AG04450 (cell line): ENCODE measurements at places on chromosomes 3 and 15.

GRCh38 chr3:74435631-74436030 is 178.8 kb downstream of the CNTN3 start:
- no peak for DNase-seq

DNA sequence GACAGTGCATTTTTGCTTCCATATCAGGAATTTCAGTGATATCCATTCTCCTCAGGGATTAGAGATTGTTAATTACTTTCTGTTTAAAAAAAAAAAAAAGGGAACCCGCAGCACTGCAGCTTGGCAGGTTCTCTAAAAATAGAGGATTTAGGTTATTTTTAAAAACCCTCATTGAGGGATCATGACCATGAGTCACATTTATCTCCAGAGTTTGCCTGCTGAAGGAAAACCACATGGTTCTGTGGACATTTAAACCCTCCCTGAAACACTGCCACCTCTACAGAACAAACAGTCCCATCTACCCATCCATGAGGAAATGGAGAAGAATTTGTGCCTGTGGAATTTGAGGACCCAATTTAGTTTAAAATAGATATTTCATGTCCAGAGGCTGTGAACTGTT is 66.2 kb upstream of the UBE2E1 start:
- DNase-seq, result no peak

- no peak for DNase-seq
Observed at GRCh38 chr15:26985050-26985449, 14.1 kb downstream of the GABRG3 start.

DNA sequence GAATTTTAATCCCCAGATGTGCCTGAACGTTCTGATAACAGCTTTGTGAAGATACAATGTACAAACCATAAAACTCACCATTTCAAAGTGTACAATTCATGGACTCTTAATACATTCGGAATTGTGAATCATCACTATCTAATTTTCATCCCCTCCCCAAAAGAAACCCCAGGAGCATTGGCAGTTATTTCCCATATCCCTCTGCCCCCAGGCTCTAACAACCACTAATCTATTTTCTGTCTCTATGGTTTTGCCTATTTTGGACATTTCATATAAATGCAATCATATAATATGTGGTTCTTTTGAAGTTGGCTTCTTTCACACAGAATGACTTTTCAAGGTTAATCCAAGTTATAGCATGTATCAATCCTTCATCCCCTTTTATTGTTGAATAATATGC is 25.3 kb downstream of the PRICKLE2 start:
- no peak for DNase-seq

DNA sequence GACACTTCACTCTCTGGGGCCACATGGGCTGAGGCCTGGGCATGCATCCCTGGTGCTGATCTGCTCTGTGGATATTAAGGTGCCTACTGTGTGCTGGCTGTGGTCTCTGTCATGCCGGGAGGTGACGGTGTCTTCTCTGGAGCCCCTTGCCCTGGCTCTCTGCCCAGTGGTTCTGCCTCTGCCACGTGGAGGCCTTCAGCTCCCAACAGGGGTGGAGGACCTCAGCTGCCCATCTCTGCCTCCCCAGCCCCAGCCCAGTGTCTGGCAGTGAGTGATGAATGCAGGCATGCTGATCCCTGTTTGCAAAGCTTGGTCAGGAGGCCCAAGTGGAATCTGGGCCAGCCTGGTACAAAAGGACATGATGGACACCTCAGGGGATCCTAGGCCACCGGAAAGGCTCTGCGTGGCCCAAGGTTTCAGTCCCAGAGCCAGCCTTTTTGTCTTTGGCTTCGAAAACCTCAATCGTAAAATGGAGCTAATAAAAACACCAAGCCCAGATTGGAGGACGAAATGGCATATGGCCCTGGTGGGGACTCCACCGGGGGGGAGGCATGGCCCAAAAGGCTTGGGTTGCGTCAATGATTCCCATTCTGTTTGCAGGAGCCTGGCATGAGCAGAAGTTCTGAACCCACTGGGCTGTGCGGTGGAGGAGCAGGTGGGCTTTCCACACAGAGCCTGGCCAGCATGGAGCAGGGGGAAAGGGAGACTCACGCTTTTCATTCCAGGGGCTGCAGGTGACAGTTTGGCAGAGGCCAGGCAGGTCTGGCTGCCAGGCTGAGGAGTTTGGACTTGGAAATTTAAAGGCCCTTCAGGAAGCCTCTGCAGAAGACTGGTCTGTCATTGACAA is 54.7 kb upstream of the KLF13 start:
- DNase-seq, result no peak

DNA sequence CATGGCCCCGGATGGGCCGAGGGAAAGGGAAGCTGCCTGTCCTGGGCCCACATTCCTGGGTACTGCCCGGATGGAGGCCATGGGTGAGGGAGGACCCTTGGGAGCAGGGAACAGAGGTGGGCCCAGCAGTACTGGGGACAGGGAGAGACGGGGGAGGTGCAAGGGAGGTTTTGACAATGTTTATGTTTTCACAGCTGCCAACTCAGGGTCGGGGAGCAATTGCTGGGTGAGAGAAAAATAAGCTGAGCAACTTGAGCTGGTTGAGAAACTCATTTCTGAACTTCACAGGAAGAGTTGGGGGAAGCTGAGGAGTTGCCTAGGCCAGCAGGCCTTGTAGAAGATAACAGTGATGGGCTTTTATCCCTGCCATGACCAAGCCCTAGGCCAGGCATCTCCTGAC is 11.1 kb upstream of the TSPAN3 start:
- DNase-seq, result no peak

- no peak for DNase-seq
Observed at GRCh38 chr15:80957556-80957955, 32.1 kb downstream of the MESD start.

DNA sequence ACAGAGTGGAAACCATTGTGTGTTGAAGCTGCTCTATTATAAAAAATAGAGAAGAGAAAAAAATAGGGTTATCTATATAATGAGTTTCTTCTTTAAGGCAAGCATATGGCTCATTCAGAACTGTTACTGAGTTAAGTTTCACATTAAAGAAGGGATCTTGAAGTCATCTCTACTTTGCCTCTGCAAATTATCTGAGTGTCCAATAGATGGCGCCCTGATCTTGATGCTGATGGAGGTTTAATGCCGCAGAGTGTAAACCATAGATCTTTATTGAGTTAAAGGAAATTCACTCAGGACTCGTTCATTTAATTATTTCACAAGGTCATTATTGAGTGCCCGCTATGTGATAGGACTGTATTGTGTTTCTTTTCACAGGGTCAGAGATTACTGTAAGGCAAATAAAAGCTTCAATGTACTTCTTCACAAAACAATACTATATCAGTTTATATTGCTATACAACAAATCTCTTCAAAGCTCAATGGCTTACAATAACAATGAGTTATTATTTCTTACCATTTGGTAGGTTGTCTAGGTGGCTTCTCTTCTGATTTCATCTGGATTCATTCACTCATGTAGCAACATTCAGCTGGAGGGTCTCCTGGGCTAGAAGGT is 171.4 kb downstream of the NSUN3 start:
- DNase-seq, result no peak

- DNase-seq, result no peak
Observed at GRCh38 chr3:113065336-113065735, 74.6 kb downstream of the GTPBP8 start.

- DNase-seq, result no peak
Observed at GRCh38 chr15:27418726-27419125, 447.7 kb downstream of the GABRG3 start.

- DNase-seq, result no peak
Observed at GRCh38 chr15:65743637-65744252, 48.3 kb downstream of the DENND4A start.

- no peak for DNase-seq
Observed at GRCh38 chr3:32399030-32399620, 7.5 kb downstream of the CMTM7 start.
